ENCODE measurements at places on chromosomes 6 and 20.

- no peak for DNase-seq
These were observed 63.0 kb upstream of the INSM1 start for GRCh38 chr20:20304942-20305341.

DNA sequence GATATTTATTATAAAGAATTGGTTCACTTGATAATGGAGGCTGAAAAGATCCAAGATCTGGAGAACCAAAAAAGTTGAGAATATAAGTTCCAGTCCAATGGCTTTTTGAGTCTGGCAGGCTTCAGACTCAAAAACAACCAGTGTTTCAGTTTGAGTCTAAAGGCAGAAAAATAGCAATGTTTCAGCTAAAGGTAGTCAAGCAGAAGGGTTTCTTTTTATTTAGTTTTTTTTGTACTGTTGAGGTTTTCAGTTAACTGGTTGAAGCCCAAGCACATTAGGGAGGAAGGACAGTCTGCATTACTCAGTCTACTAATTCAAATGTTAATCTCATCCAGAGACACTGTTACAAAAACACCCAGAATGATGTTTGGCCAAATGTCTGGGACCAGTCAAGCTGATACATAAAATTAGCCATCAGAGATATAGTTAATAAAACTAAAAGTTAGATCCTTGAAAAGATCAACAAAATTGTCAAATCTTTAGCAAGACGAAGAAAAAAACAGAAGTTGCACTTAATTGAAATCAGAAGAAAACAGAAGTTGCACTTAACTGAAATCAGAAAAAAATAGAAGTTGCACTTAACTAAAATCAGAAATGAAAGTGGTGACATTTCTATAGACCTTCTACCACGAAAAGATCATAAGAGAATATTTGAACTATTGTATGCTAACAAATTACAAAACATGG is 980.3 kb upstream of the FLRT3 start:
- no peak for DNase-seq

GRCh38 chr6:56541030-56541600 is 101.6 kb downstream of the DST start:
- peak; percentile 54 for DNase-seq

- DNase-seq: no peak
These were observed 274.7 kb downstream of the CDKAL1 start for GRCh38 chr6:20808924-20809323.

GRCh38 chr6:122903266-122903915 is 92.6 kb upstream of the CLVS2 start:
- no peak for DNase-seq

DNA sequence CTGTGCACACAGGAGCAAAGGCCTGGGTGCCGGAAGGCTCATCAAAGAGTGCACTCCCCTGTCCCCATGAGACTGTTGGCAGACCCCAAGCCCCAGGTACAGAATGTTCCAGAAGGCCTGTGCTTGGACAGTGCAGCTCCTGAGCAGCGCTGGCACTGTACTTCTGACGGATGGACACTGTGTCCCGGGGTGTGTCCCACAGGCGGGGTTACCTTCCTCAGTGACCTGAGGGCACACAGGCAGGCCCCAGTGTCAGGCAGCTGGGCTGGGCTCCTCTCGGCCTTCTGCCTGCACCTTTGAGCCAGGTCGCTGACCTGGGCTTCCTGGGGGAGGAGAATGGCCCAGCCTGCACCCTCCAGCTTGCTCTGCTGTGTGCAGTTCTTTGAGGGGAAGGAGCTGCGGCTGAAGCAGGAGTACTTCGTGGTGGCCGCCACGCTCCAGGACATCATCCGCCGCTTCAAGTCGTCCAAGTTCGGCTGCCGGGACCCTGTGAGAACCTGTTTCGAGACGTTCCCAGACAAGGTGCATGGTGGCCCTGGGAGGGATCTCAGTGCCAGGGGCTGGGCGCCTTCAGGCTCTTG is 30.1 kb downstream of the PYGB start:
- DNase-seq: no peak

- no peak for DNase-seq
These were observed 103.7 kb downstream of the TOX2 start for GRCh38 chr20:44018259-44018941.

DNA sequence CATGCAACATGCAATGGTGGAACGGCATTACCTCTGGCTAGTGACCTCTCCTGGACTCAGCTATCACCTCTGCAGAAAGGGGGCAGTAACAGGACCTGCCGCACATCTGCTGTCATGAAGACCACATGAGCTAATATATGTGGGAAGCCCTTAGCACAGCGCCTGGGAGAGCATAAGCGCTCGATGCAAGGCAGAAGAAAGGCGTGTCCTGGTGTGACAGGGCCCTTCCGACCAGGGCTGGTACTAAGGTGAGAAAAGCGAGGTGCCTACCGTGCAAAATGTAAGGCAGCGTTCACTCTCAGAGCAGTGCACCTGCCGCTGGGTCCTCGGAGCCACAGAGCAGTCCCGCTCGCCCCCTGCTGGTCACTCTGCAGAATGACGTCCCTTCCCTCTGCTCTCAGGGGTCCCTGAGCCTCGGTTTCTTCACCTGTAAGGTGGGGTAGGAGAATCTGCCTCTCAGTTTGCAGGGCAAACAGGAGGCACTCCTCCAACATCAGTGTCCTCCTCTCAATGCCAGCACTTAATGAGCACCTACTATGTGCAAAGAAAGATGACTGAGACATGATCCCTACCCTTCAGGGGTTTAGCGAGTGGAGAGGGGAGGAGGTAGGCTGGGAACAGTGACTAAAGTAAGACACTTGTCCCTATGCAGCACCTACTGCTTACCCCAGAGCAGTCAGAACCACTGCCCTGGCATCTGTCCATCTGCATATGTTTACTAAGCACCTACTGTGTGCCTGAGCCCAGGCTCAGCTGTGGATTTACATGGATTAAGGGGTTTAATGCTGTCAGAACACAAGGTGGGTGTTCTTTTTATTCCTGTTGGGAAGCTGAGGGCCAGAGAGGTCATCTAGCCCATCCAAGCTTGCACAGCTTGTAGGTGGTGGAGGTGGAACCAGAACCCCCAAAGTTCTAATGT is 41.1 kb upstream of the PTGIS start:
- peak; percentile 77 for DNase-seq

- DNase-seq: no peak
These were observed 376.4 kb downstream of the HACE1 start for GRCh38 chr6:104483225-104483834.

GRCh38 chr6:141758430-141758829 is 374.3 kb upstream of the GJE1 start:
- no peak for DNase-seq

GRCh38 chr6:150296890-150297289 is 71.9 kb upstream of the IYD start:
- no peak for DNase-seq

DNA sequence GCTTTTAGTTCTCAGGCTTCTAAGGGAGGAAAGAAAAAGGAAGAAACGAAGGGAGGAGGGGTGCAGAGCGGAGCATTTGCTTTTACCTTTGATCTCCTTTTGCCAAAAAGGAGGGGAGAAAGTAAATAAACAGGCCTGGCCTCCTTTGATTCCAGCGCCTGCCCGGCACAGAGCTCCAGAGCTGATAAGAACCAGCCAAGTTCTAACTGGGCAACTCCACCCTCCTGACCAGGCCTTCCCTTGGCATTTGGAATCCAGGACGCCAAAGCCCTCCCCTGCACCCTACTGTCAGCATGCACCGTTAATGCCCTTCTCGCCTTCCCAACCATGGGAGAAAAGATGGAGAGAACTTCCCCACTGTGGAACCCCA is 120.8 kb upstream of the PTPN1 start:
- no peak for DNase-seq

DNA sequence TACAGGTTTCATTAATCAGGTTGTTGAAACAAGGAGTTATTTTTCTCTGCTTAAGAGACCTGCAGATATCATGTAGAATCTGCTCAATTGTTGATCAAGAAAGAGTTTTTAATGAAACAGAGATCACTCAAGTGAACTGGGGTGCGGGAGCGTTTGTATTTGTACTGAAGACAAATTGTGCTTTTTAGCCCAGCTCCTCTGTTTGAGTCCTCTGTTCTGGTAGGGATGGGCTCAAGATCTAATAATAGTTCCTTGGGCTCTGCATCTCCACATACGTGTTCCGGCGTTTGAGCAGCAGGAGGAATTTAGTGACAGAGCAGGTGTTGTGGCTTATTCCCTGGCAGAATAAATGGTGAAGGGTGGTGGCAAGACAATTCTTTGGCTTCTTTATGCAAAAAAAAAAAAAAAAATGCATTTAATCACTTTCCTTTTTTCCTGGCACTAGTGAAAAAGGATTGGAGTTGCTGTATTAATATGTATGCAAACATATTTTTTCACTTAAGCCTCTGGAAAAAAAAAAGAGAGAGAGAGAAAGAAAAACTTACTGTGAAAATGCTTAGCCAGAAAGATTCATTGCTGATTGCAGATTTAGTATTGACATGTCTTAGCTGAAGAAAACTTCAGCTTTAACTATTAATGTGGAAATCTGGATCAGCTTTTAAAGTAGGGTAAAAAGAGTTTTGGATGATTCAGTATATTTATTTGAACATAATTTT is 4.0 kb downstream of the CITED2 start:
- DNase-seq: peak; percentile 73

DNA sequence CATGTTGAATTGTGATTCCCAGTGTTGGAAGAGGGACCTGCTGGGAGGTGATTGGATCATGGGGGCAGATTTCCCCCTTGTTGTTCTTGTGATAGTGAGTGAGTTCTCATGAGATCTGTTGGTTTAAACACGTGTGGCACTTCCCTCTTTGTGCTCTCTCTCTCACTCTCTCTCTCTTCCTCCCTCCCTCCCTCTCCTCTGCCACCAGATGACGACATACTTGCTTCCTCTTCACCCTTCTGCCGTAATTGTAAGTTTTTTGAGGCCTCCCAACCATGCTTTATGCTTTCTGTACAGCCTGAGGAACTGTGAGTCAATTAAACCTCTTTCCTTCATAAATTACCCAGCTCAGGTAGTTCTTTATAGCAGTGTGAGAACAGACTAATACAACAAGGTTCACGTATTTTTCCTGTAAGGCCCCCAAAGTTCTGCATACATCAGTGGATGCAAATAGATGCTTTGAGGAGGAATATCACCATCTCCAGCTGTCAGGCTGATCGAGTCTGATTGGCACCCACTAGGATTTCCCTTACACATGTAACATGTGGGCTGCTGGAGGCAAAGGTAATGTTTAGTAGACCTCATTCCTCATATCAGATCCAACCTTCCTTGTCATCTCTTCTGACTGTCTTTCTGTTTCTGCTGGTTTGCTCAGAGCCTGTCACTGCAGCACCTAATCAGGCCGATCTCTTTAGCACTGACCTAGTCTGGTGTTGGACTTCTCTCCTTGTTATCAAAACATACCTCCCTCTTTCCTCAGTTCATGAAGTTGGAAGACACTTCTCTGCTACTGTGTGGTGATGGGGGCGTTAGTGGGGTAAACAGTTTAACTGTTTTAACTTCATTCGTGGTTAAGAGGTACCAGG is 54.3 kb upstream of the BACH2 start:
- DNase-seq: no peak

- DNase-seq: no peak
These were observed 1.7 kb downstream of the TULP4 start for GRCh38 chr6:158313989-158314388.

- no peak for DNase-seq
These were observed 84.9 kb downstream of the BTBD9 start for GRCh38 chr6:38554700-38555413.

GRCh38 chr20:25865715-25866656 is 169.3 kb upstream of the ZNF337 start:
- peak; percentile 37 for DNase-seq

DNA sequence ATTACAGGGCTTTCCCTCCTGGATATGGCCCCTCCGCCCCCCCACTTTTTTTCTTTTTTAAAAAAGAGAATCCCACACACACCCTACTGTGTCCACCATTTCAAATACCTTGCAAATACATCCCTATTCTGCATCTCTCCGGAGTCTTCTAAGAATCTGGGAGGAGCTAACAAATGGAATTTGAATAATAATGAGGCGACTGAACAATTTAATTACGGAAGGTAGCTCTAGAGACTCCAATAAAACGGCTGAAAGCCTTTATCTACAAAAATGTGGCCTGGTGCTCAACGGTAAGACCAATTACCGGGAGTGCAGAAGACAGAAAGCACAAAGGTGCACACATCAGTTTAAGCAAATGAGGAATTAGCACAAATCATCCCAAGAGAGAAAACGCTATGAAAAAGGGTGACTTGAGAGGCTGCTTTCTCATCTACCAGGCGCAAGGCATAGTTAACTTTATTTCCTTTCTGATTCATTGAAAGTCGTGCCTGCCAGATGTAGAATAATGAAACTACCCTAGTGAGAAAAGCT is 1.8 kb downstream of the RRAGD start:
- DNase-seq: no peak

- no peak for DNase-seq
These were observed 19.2 kb downstream of the ZSCAN12 start for GRCh38 chr6:28380381-28380780.

- DNase-seq: no peak
These were observed 1.1 kb downstream of the TCF15 start for GRCh38 chr20:608970-609369.

Measured in erythroblast (primary cell).